ENCODE measurements at places on chromosomes 4 and X.

- no peak for DNase-seq
Measured at GRCh38 chr4:86500527-86500926, 93.6 kb upstream of the PTPN13 start.

DNA sequence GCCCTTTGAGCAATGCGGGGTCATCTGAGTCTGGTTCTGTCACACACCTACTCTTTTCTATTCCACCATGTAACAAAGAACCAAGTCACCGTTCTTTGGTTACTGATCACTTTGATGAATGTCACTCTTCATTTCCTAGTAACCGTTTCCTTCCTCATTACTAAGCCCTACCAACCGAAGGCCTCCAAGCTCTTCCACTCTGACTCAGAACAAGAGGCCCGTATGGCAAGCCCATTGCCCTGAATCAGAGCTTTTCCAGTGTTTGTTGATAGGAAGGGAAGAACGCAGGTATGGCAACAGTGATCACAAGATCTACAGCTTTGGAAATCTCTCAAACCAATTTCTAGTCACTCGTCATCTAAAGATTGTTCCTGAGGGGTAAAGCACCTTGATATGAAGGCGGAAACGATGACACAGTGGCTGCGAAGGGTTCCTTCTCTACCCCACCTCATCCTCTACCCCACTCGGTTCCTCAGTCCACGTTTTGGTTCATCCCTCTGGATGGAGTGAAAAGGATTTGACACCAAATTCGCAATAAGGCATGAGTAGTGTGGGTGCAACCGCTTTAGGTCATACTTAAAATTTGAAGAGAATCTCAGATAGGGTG, 28.0 kb upstream of the CD40LG start:
- no peak for DNase-seq

- no peak for DNase-seq
Measured at GRCh38 chr4:3344596-3344995, 51.8 kb downstream of the RGS12 start.

DNA sequence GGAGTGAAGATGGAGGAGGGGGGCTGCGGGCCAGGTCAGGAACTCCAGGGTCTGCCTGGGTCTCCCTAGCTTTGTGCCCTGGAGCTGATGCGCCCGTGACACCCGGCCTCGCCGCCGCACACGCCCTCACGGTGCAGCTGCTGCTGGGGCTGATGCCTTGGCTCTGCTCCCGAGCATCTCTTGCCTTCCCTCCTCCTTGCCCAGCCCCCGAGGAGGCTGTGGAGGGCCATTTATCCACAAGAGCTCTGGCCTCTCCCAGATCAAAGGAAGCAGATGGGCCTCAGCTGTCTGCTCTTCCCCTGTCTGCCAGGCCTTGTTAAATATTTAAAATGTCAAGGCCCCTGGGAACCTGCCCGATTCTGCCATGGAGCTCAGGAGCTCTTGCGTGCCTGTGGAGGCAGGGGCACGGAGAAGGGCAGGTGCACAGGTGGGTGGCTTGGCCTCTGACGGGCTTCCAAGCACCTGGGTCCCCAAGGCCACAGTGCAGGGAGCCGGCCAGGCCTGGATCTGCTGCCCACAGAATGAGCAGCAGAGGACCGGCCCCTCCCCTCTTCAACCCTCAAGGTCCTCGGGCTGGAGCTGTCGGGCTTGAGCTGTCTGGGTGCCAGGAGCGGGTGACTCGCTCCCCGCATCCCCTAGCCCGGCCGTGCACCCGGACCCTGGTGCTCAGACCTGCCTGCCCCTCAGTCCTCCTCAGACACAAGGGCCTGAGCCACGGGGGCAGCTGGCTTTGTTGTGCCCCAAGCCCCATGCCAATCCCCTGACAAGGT, 20.3 kb downstream of the ATP2B3 start:
- no peak for DNase-seq

- DNase-seq: no peak
Measured at GRCh38 chrX:69127466-69127865, 37.8 kb downstream of the PJA1 start.

DNA sequence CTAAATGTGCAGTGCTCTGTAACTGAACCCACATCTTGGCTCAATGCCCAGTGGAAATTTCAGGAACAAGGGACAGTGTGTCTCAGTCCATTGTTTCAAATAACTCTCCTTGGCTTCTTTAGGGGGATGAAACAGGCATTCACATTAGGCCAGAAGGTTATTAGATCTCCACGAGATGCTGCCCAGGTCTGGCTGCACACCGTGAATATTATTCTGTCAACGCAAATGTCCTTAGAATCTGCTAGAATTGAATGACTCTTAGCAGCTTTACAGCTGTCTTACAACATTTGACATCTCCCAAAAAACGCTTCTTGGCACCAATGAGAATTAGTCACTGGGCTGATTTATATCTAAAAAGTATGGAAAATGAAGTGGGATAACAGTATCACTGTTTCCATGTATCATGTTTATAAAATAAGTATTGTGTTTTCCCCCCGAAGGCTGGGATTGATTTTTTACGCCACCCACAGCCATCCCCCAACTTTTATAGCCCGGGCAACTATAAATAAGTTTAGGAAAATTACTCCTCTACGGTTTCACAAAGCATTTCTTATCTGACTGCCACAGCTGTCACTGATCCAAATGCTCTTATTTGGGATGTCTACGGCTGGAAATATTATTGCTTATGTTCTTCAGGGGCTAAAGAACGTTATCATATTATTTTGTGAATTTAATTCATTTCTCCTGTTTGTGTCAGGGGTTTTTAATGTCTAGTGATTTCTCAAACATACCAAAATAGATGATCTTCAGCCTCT, 559.7 kb upstream of the FAT1 start:
- no peak for DNase-seq

- peak; percentile 67 for DNase-seq
Measured at GRCh38 chr4:7625071-7625470, 190.3 kb upstream of the PSAPL1 start.

DNA sequence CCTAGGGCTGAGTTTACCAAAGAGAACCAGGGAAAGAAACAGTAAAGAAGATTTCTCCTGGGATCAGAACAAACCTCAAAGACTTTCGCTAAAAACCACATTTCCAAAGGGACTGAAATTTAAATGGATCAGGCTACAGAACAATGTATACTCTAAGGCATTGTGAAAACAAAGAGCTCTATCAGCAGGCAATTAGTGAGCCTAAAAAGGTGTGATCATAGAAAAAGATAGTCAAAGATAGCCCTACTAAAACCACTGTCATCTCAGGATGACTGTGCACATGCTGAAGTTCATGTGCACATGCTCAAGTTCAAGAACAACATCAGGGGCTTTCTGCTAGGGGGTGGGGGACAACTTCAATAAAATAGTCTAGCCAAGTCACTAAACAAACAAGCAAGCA, 12.9 kb upstream of the SMIM10L2A start:
- no peak for DNase-seq

Data from astrocyte of the hippocampus (primary cell).